ENCODE measurements at places on chromosomes 2 and 18. TPM values are rescaled to one million over a fixed set of nuclear protein-coding genes. Genes with fewer than 3 reads are reported as not detected.

CCDC141 gene
- total RNA-seq: 0.29 TPM

CNGA3 gene
- 0.17 TPM for total RNA-seq

EPB41L5 gene
- 14.3 TPM for total RNA-seq

SEPTIN2 gene
- total RNA-seq: 435 TPM

ACVR1C gene
- 0.50 TPM for total RNA-seq

CFC1 gene
- not detected for total RNA-seq

MSH2 gene
- 16.4 TPM for total RNA-seq

ANKRD30B gene
- 0.50 TPM for total RNA-seq

MOCOS gene
- 5.5 TPM for total RNA-seq

All from smooth muscle cell of trachea (primary cell).